ENCODE measurements at places on chromosomes 7 and 10.

DNA sequence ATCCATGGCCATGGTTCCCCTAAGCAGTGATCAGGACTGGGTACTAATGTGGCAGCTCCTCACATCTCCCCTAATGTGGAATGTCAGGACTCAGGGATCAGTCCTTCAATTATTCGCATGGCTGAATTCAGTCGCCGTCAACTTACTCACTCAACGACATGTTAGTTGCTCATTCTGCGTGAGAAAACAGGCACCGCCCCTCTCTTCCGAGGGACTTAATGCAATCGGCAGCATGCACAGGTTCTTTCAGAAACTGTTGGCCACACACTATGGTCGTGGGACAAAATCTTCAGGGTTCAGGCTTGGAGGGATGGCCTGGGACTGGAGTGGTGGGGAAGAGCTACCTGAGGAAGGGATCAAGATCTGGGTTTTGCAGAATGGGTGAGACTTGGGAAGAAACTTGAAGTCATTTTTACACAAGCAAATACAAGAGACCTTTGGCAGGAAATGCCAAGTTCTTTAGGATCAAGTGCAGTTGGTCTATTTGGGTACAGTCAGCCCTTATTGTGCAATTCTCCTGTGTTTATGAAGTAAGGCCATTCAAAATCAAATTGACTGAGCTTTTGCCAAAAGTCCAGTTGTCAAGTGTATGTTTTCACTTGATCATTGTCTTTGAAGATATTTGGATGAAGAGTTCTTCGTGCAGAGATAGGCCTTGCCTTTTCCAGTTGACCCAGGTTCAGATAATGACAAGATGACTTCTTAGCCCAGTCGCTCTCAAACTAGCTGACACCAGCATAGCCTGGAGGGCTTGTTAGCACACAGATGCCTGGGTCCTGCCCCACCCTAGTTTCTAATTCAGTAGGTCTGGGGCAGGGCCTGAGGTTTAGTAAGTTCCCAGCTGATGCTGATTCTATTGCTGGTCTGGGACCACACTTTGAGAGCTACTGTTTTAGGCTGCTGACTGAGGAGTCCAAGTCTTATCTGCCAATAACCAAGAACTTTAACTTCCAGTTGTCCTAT is 48.5 kb downstream of the LRRC18 start:
- no peak for DNase-seq

DNA sequence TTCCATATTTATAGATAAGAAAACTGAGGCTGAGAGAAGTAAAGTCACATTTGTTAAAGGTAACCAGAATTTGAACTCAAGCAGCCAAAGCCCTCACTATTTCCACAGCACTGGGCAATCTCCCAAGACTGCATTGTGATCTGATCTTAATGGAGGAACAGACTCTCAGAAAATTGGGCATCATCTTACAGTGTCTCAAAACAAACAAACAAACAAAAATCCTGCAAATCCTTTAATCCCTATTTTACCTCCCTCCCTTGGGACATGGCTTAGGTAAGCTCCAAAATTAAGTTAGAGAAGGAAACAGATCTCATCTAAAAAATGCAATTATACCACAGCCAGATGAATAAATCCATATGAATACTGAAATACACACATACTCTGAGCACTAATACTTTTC is 57.5 kb downstream of the FHIP2A start:
- no peak for DNase-seq

- no peak for DNase-seq
These were observed 261.7 kb upstream of the C7orf33 start for GRCh38 chr7:148328906-148329305.

- DNase-seq = no peak
These were observed 17.0 kb upstream of the ECHDC3 start for GRCh38 chr10:11724938-11725776.

DNA sequence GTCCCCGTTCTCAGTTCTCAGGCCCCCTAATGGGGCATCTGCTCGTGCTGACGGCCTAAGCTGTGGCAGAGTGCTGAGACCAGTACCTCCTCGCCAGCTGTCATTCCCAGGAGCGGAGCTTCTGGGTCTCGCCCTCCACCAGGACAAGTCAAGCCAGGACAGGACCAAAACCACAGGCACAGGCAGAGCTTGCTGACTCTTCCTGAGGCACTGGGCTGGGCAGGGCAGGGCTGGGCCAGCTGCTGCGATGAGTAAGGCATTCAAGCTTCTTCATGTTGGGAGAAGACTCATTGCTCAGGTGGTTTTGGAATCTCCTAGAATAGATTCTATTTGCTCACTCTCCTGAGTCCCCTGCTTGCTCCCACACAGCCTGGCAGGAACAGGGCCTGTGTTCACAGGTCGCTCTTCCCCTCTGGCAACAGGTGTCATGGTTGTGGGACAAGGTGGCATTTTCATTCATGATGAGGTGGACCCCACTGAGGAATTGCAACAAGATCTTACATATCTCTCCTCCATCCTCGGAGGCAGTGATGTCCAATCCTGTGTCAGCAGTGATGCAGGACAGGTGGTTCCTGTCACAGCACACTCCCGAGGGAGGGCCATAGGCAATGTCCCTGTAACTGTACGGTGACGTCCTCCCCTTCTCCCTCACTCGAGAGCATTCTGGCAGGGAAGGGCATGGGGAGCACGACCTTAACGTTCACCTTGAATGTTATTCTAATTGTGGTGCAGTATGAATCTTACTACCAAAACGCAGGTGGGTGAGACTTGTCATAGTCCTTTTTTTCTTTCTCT is 17.0 kb upstream of the SH3PXD2A start:
- no peak for DNase-seq

- DNase-seq = no peak
These were observed 106.7 kb downstream of the CUX1 start for GRCh38 chr7:101924171-101924570.

- DNase-seq = no peak
These were observed 5.4 kb downstream of the LRWD1 start for GRCh38 chr7:102469972-102470825.

DNA sequence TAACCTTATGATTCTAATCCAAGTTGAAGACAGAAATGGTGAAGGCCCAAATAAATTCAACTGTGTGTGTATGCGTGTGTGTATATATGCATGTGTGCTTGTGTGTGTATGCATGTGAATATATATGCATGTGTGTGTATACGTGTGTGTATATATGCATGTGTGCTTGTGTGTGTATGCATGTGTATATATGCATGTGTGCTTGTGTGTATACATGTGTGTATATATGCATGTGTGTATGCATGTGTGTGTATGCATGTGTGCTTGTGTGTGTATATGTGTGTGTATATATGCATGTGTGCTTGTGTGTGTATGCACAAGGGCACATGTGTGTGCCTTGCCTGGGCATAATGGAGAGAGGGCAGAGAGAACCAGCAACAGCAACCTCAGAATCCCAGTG is 184.7 kb upstream of the PLPP4 start:
- no peak for DNase-seq

DNA sequence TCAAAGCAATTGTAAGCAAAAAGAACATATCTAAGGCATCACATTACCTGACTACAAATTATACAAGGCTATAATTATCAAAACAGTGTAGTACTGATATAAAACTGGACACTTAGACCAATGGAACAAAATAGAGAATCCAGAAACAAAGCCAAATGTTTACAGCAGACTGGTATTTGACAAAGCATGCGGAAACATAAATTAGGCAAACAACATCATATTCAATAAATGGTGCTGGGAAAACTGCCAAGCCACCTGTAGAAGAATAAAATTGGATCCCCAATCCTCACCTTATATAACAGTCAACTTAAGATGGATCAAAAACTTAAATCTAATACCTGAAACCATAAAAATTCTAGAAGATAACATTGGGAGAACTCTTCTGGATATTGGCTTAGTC is 240.8 kb upstream of the POM121L12 start:
- DNase-seq = no peak
